ENCODE measurements at places on chromosomes 1 and 21.
A peak's percentile ranks its signal among the peaks of the same experiment; 100 is the strongest.

DNA sequence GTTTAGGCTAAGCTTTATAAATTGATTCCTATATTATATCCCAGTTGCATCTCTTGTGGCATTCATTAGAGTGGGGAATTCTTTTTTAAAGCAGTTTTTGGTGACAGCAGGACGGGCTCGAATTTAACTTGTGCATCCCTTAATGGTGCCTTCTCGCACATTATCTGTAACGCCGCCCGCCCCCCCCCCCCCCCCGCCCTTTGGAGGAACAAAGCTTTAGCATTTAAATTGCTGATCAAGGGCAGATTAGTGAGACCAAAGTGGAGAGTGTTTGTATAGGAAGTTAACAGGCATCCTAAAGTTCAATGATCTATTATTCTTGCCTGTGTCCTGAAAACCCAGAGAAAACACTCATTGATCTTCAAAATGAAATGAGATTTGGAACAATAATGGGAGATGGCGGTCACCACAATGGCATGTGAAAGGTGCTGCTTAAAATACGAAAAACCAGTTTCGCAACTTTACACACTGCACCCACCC lies 2.2 kb downstream of the LMO4 start:
- DNase-seq, result no peak

GRCh38 chr1:29171089-29171488 lies 10.6 kb downstream of the SRSF4 start:
- DNase-seq, result no peak

DNA sequence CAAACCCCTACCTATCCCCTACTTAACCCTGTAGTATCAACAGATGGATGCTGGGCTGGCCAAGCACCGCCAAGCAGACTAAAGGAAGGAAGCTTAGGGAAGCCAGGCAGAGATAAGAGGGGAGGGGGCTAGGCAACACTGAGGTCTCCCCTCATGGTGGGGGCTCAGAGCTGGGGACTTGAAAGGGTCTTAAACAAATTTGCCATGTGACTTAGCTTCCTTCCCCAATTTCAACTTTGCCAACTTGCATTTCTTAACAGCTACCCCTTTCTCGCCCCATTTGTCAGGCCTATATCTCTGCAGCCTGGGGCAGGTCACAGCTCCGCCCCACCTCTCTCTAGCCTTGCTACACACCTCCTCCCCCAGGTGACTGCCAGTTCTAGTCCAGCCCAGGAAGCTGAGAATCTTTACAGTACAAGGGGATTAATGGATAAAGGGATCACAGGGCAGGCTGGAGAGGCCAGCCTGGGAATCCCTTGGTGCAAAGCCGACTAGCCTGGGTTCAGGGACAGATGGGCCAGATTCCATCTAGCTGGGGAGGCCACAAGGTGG lies 3.4 kb downstream of the KIF21B start:
- DNase-seq, result no peak

DNA sequence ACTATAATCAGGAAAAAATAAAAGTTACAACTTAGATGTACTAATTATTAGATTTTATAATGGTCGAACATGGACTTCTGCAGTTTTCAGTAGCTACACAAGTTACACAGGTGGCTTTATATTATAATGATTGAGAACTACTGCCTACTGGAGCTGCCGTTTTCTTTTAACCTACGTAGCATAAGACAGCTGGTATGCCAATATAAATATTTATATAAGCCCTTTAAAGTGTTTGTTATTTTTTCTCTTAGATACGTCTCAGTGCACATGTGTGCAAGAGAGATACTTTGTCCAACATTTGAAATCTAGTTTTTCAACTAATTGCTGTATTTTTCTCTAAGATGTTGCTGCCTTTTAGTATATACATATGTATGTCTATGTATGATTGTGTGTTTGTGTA lies 42.4 kb downstream of the PDC start:
- DNase-seq, result no peak

GRCh38 chr1:78839704-78840277 lies 166.7 kb downstream of the ADGRL4 start:
- DNase-seq, result peak; percentile 48

- DNase-seq, result peak; percentile 1
Measured at GRCh38 chr1:236800002-236800620, 5.0 kb downstream of the MTR start.

DNA sequence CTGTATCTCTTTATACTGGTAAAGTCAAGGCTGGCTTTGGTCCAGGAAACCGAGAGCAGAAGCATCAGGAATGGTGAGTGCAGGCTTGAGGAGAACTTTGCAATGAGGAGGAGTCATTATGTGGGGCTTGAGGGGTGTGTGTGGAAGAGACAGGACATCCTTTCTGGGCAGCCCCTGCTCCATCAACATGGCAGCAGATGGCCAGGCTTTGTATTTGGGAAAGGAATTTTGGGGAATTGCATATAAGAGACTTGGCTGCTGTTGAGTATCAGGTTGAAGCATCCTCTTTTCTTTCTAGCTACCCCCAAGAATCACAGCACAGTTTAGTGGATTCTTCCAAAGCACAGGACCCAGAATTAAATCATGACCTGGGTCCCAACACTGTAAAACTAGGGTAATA lies 33.4 kb downstream of the VTCN1 start:
- no peak for DNase-seq

DNA sequence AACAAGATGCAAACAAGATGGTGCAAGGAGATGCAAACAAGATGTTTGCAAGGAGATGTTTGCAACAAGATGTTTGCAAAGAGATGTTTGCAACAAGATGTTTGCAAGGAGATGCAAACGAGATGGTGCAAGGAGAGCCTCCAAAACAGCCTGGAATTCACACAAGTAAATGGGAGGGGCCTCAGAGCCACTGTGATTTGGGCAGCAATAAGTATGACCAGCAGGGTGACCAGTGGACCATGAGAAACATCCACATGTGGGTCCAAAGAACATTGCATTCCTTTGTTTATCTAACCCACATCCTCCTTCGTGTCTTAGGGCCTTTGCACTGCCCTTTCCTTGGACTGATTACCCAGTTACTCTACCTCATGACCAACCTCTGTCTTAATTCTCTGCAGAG lies 162.9 kb downstream of the PLPP3 start:
- DNase-seq, result no peak

DNA sequence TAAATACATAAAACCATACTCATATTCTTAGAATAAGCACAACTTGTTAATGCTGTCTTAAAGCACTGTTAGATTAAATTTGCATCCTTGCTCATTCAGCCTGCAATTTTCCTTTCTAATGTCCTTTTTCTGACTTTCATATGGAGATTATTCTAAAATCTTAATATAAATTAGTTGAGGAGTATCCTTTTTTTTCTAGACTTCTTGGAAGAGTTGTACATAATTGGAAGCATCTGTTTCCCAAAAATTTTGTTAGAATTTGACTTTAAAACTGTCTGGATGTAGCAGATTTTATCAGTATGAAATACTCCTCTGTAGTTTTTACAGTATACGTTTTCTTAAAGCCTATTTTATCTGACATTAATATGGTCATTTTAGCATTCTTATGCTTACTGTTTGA lies 9.7 kb downstream of the KIFAP3 start:
- DNase-seq, result no peak

GRCh38 chr1:53627666-53628065 lies 111.3 kb downstream of the GLIS1 start:
- no peak for DNase-seq

GRCh38 chr1:24958766-24959622 lies 28.9 kb upstream of the RUNX3 start:
- no peak for DNase-seq

GRCh38 chr1:59272507-59272906 lies 24.4 kb upstream of the FGGY start:
- peak; percentile 78 for DNase-seq

GRCh38 chr1:153778051-153778823 lies 3.0 kb downstream of the SLC27A3 start:
- no peak for DNase-seq

DNA sequence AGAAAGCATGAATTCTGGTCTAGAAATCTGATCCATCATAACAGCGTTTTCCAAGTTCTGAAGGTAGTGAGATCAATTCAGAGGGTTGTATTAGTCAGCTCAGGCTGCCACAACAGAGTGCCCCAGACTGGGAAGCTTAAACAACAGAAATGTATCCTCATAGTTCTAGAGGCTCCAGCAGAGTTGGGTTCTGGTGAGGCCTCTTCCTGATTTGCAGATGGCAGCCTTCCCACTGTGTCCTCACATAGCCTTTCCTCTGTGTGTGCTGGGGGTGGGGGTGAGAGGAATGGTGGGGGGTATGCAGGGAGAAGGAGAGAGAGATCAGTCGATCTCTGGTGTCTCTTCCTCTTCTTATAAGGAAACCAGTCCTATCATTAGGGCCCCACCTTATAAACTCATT lies 15.1 kb downstream of the ZBTB8B start:
- DNase-seq, result no peak

DNA sequence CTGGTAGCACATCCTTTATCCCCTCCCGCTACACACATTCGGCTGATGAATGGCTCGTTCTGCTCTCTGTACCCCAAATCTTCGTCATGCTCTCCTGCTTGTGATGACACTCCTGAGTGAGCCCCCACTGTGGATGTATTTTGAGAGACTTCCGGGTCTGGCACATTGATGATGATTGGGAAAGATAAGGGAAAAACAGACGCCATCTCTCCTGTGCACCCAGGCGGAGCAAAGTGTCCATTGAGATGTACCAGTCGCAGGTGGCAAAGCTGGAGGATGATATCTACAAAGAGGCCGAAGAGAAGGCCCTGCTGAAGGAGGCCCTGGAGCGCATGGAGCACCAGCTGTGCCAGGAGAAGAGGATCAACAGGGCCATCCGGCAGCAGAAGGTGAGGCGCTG lies 27.9 kb upstream of the EFHD2 start:
- no peak for DNase-seq

GRCh38 chr1:110002695-110003094 lies 18.1 kb downstream of the AHCYL1 start:
- DNase-seq, result no peak

GRCh38 chr21:45634511-45635183 lies 8.9 kb upstream of the PCBP3 start:
- DNase-seq, result no peak

- DNase-seq, result peak; percentile 73
Measured at GRCh38 chr21:39088831-39089380, 94.3 kb downstream of the PSMG1 start.

DNA sequence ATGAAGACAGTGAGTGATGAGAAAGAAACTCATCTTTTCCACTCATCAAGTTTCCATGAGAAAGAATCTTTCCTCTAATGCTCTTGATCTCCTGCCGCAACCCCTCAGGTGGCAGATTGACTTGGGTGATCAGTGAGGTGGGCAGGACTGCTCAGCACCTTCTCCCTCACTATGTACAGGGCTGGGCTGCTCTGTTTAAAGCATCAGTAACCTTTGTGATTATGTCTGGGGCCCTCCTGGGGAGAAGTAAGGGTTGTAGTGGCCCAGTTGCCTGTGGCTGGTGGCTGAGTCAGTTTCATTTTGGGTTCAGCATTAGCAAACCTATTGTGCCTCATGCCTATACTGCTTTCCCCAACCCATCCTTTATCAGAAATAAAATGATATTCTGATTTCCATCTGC lies 366.0 kb downstream of the TTLL7 start:
- DNase-seq, result no peak

DNA sequence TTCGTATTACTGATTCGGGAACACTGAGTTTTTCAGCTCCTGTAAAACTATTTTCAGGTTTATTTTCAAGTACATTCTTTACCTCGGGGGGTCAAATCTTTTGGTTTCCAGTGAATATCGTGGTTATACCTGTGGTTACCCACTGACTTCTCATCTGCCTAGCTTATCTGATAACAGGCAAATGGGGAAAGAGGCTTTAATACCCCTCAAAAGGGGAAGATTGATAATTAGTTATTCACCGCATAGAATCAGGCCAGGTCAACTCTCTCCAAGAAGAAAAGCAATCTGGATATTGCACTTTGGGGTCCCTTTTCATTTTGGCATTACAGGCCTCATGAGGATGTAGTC lies 23.0 kb downstream of the RUNX1 start:
- DNase-seq, result no peak

- no peak for DNase-seq
Measured at GRCh38 chr1:19710825-19711611, 46.3 kb downstream of the HTR6 start.

- peak; percentile 72 for DNase-seq
Measured at GRCh38 chr1:40078512-40079333, 18.3 kb downstream of the PPT1 start.

DNA sequence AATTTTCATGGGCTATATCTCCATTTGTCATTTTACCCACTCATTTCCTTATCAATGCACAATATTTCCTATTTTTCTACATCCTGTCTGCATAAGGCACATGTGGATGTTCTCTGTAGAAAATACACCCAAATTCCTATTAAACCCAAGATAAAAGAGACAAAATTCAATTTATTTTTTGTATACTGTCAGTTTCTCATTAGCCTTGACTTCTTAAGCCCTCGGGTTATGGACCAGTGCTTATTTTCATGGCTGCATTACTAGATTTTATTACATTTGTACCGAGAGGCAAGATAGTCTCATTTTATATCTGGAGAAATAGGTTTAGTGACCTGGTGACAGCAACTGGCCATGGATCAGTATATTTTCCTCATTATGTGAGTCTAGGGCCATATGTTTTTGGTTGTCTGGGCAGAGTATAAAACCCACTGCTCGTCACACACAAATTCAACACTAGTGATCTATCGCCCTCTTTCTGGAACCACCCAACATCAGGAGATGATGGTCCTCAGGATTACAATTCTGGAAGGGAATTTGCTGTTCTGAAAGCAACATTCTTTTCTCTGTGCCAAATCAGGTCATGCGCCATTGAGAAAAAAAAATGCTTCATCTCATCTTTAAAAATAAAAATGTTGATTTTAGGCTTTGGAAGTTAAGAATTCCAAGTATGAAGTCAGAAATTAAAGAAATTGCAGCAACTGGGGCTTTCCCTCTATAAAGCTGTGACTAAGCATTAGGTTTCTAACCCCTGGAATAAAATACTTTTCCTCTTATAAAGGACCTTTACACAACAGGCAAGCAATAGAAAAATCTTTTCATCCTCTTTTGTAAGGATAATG lies 81.4 kb downstream of the ASTN1 start:
- peak; percentile 65 for DNase-seq

GRCh38 chr1:233406994-233407631 lies 79.6 kb downstream of the MAP3K21 start:
- DNase-seq, result no peak

GRCh38 chr1:91166106-91166712 lies 144.4 kb upstream of the ZNF644 start:
- DNase-seq, result peak; percentile 58

DNA sequence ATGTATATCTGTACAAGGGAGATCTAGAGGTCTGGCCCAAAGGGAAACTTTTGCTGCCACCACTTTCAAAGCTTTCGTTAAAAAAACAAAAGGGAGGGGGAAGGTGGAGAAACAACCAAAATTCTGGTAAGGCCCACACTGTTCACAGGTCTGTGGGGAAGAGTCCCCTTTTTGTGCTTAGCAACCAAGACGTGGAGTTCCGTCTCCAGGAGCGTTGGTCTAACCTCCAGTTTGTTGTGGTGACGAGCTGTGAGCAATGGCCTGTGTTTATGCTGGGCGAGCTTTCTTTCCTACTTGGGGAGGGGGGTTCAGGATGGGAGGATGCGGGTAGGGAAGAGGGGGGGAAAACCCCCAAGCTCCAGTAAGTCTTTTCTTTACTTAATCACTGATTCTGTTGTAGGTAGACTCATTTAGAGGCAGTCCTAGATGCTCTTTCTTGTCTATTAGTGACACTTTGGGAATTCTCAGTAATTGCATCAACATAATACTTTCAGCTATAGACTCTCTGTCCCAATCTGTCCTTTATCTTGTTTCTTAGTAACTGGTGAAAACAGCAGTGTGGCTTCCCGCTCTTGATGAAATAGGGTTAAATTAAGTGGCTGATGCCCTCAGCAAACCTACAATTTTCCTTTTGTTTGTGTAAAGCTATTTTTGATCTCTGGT lies 1.5 kb downstream of the HIPK1 start:
- peak; percentile 52 for DNase-seq
